ENCODE measurements at places on chromosomes 3 and 15. TPM values are rescaled to one million over a fixed set of nuclear protein-coding genes. Genes with fewer than 3 reads are reported as not detected.

Gene ST6GAL1
- total RNA-seq: 18.1 TPM

Gene SST
- total RNA-seq: not detected

Gene AGTR1
- total RNA-seq: 3.5 TPM

Gene BDH1
- total RNA-seq: 23.8 TPM

Gene TRIM71
- total RNA-seq: 9.7 TPM

Gene SMCO1
- 0.38 TPM for total RNA-seq

Gene TEX55
- total RNA-seq: not detected

Gene GADL1
- 2.5 TPM for total RNA-seq

Gene CPN2
- total RNA-seq: not detected

Gene ZKSCAN7
- 29.9 TPM for total RNA-seq

Gene SCAMP2
- 30.4 TPM for total RNA-seq

Gene ITPKA
- total RNA-seq: 2.6 TPM

Gene GUCA1C
- 14.0 TPM for total RNA-seq

Gene PTX3
- total RNA-seq: 4.4 TPM

Gene HACL1
- total RNA-seq: 35.3 TPM

Gene INKA1
- 3.4 TPM for total RNA-seq

Gene GRAMD1C
- 37.1 TPM for total RNA-seq

Gene SLC2A2
- total RNA-seq: not detected

Gene WDR93
- total RNA-seq: 0.66 TPM

Data from camera-type eye (tissue), 1 donor.